ENCODE measurements at places on chromosomes 7 and 10. TPM values are rescaled to one million over a fixed set of nuclear protein-coding genes. Genes with fewer than 3 reads are reported as not detected.

DYNC1I1 gene
- polyA plus RNA-seq: 0.11 TPM

COL26A1 gene
- polyA plus RNA-seq: 0.48 TPM

HOXA3 gene
- 0.15 TPM for polyA plus RNA-seq

- DNase-seq: no peak
Observed at GRCh38 chr10:28652703-28653102, 24.6 kb upstream of the BAMBI start.

- DNase-seq: no peak
Observed at GRCh38 chr7:129095258-129095657, 40.3 kb upstream of the TNPO3 start.

GRCh38 chr10:65911151-65911835 is 1014.5 kb upstream of the LRRTM3 start:
- DNase-seq: no peak

GRCh38 chr7:150357270-150357669 is 11.4 kb upstream of the REPIN1 start:
- no peak for DNase-seq

DNA sequence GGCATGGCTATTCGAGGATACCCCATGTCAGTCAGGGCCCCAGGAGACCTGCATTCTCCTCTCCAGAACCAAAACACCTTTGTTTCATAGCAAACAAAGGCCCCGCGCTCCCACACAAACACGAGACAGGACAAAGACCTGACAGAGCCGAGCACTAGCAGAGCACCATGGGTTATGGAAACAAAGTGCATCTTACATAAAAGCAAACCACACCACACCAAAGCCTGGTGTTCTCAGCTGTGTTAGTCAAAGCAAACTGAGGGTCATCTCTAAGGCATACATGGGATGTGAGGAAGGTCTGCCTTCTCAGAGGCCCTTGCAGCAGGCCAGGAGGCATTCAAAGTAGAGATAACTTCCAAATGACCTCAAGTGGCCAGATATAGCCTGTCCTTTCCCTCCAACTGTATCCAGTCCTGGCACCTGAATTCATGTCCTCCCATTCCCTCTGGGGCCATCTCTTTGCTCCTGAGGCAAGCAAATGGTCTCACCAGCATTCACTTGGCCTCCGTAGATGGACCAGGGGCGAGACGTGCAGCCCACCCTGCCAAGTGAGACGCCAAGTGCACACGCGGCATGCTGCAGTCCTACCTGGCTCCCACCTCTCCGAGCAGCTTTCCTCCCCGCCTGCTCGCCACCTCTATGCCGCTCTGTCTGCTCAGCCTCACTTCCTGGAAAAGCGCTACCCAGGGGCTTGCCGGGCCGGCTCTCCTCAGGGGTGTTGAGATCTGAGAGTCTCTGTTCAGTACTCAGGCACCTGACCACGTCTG is 45.3 kb upstream of the PDLIM1 start:
- no peak for DNase-seq

DNA sequence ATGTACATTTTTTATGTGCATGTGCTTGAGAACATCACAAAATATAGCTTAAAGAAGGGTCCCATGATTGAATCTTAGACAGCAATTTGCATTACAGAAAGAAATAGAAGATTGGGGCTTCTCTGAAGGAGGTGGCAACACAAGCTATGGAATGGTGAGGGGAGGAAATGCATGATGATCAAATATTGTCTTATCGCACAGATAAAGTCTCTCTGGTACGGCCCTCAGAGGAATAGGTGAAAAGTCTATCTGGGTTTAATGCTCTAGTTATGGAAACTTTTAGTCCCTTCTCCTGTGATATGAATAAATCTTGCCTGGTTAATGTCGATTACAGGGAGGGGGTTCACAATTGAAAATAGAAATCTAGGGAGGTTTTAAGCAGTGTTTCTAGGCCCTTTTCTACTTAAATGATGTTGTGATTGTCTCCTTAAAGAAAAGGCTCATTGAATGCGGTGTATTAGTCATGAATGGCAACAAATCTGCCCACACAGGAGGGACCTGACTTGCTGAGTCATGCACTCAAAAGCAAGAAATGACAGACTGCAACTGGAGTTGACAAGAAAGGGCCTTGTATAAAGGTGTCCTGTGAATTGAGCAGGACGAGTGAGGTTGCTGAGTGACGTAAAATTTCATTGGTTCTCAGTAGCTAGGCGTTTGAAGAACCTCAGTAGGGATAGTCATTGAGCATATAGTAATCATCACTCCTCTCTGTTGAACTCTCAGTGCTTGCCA is 133.4 kb upstream of the CSTF2T start:
- DNase-seq: no peak

GRCh38 chr10:122257041-122257440 is 14.1 kb upstream of the BTBD16 start:
- DNase-seq: no peak

DNA sequence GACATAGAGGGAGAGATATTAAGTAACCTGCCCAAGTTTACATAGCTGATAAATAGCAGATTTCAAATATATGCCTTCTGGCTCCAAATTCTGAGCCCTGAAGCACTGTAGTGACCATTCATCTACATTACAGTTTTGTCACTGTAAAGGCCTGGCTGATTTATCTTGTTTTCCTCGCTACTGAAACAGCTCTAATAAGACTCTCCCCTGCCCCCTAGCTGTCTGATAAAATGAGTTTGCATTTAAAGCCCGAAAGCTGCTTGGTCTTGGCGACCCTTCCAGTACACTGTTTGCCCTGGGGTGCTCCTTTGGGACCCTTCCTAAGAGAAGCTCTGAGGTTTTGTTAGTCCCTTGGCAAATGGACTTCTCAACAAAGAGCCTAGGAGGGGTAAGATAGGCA is 59.7 kb upstream of the RAB11FIP2 start:
- no peak for DNase-seq

DNA sequence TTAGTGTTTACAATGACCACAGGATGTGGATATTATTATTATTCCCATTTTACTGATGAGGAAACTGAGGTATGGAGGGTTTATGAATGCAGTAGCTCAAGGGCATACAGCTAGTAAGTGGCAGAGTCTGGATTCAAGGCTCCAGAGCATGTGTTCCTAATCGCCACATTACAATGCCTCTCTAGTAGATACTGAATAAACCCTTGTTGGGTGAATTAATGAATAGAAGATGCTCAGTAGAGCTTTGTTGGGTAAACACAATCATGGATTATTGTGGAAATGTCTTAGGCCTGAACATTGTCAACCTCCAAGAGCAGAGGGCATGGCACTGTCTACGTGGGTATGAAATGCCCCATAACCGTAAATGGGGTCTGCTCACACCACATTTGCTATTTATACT is 545.3 kb downstream of the LRMDA start:
- DNase-seq: no peak

- DNase-seq: no peak
Observed at GRCh38 chr7:123492485-123492884, 41.9 kb downstream of the IQUB start.

- no peak for DNase-seq
Observed at GRCh38 chr10:10786109-10787090, 231.3 kb upstream of the CELF2 start.

DNA sequence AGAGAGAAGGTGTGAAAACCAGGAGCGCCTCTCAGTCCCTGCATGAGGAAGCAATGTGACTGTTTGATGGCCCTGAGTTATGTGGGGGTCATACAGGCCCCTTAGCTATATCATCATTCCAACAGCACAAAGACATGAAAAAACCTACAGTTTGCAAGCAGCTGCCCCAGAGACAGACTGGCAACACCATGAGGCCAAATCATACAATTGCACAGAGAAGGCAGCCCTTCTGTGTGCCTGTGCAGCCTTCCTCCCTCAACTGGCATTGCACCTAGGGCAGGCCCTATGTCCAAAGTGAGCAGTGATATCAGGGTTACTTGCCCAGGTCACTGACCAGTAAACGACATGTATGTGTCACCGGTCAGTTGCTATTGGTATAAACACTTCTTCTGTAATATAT is 41.6 kb downstream of the GPRIN2 start:
- no peak for DNase-seq

DNA sequence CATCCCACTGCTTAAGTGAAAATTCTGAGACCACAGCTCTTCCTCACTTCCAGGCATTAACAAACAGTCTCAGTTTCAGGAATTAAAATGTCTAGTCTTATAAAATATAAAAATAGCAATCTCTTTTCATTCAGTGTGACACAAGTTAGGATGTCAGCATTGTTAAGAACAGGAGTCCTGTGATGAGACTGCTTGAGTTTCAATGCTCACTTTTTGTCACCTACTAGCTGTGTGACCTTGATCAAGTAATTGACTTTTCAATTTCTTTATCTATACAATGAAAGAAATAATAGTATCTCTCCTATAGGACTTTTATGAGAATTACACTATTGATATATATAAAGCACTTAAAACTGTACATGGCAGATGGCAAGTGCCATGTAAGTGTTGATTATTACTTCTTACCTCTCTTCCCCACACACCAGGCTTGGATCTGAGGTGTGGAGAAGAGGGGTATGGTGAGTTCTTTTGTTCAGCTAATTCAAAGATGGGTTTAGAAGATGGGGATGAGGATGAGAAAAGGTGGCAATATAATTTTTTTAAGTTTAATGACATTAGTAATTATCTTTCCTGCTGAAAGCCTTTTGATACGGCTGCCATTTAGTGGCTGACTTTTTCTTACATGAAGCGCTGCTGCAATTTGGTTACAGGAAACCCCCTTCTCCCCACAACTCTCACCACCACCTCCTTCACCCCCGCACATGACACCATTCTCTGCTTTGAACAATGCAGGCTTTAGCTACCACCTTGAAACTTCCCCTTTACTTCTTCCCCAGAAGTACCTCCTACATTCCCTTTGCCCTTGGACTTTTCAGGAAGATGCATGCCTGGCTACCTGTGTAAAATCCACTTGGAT is 20.8 kb upstream of the HYAL4 start:
- no peak for DNase-seq

DNA sequence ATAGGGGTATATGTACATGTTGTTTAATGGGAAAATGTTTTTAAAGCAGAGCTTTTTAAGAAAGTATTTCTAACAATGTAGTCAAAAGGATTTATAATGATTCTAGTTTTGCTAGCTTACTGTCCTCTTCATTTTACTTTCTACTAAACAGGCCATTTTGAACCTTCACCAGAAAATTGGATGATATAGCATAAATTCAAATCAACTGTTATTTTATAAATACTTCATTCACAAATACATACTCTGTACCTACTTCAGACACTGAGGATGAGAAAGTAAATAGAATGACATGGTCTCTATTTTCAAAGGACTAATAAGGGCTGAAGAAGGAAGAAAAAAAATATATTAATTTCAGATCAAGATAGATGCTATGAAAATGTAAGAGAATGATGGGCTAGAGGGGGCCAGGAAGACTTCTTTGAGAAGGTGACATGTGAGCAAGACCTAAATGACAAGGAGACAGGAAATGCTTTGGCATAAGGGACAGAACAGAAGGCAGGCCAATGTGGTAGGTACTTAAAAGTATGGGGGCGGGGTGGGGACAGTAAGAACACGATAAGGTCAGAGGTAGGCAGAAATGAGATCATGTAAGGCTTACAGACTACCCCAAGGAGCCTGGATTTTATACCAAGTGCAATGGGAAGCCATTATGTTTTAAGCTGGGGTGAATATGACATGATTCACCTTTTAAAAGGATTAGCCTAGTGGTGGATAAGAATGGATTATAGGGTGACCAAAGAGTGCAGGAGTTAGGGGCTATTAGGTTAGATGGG is 5.2 kb downstream of the NAMPT start:
- DNase-seq: no peak
